ENCODE measurements at places on chromosomes 5 and 9.

GRCh38 chr5:66653325-66653724 is 57.1 kb downstream of the MAST4 start:
- no peak for DNase-seq

DNA sequence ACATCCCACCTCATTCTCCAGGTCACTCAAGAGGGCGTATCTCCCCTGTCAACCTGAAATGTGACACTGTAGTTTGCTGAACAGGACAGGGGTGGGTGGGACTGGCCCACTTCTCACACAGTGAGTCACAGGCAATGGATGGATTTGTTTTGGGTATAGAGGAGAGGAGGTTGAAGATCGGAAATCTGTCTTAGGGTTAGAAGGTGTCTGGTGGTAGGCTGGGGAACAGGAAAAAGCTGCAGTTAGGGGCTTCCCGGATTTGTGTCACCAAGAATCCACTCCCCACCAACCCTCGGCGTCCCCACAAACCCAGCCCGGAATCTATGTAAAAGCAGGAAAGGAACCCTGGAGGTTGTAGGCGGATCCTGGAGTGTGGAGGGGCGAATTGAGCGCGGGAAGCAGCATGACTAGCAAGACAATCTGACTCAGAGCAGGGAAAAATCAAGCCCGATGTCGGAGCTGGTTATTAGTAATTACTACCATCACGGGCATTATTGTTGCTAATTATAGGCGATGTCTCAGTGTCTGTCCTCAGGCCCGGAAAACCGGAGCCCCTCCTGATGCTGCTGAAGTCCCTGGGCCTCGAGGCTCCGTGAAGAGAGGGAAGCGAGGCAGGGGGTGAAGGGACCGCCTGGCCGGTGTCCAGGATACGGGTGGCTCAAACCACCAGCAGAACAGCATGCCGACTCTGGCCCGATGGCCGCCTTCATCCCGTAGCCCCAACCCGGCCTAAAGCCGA is 1.7 kb upstream of the IRX1 start:
- DNase-seq, result no peak

DNA sequence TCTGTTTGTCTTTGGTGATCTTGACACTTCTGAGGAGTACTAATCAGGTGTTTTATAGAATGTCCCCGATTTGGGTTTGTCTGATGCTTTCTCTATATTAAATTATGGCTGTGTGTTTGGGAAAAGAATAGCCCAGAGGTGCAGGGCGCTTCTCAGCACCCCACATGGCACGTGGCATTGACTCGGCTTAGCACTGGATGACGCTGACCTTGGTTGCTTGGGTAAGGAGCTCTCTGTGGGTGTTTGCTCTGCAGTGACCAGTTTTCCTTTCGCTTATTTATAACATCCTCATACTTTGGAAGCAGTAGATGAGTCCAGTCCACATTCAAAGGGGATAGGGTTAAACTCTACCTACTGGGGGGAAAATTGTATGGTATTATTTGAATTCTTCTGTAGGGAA is 12.5 kb upstream of the FAM120AOS start:
- no peak for DNase-seq

GRCh38 chr9:131612851-131613250 is 67.5 kb downstream of the PRRT1B start:
- DNase-seq, result no peak

- peak; percentile 81 for DNase-seq
These were observed 52.7 kb upstream of the LARP1 start for GRCh38 chr5:154702477-154702876.

- no peak for DNase-seq
These were observed 88.4 kb upstream of the HSPA9 start for GRCh38 chr5:138663561-138663960.

GRCh38 chr5:67431191-67431590 is 234.6 kb upstream of the CD180 start:
- no peak for DNase-seq

DNA sequence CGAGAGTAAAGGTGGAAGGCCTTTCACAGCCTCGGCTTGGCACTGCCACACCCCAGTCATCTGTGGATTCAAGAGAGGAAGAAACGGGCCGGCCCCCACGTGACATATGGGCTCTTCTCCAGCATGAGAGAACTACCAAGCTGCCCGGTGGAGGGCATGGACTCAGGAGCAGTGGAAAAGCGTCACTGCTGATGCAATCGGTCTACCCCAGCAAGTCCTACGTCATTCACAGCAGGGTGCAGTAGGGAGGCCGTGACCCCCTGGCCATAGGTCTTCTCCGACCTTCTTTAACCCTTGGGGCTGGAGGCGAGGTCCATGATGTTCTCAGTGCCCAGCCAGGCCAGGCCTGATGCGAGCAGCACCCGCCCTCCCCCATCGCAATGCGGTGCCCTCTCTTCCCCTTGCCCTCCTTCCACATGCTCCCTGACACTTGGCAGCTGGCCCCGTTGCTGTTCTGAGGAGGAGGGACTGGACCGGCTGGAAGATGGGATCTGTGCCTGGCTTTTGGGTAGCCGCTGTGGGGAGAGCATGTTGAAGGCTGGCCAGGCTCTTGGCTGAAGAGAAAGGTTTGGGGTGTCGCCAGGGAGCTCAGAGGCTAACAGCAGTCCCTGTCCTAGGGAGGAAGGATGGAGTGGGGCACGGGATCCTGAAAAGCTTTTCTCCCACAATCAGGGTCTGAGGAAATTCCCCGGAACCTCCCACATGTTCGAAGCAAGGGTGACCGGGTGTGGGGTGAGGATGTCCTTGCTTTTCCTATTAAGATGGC is 89.8 kb downstream of the LIFR start:
- no peak for DNase-seq

- DNase-seq, result no peak
These were observed 122.3 kb downstream of the GNAQ start for GRCh38 chr9:77909306-77909705.

DNA sequence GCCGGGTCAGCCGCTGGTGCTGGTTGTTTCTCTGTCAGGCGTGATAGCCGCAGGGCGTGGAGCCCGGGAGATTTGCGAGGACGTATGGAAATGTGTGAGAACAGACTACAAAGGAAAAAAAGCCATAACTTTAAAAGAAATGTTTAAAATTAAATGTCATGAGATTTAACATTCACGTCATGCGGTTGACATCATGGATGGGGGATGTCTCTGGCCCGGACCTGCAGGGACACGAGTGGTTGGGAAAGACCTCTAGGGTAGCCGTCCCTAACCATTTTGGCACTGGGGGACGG is 643 bp upstream of the RNF130 start:
- DNase-seq, result no peak

- no peak for DNase-seq
These were observed 354.2 kb downstream of the ARL15 start for GRCh38 chr5:53956196-53956595.
